ENCODE measurements at places on chromosomes 5 and 9.

DNA sequence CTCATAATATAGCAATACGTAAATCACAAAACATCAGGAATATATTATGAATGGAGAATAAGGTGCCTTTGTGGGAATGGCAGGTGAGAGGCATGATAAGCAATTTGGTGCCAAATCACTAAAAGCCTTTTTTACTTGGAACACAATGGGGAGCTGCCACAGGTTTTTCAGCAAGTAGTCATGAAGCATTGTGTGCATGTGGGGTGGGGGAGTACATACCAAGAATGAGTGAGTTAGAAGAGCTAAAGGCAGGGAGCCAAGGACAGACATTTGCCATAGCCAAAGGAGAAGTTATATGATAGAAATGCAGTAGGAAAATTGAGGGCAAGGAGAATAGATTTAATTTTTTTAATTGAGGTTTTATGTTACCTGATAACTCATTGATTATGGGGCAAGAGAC, 445.0 kb upstream of the SMC2 start:
- DNase-seq = no peak

DNA sequence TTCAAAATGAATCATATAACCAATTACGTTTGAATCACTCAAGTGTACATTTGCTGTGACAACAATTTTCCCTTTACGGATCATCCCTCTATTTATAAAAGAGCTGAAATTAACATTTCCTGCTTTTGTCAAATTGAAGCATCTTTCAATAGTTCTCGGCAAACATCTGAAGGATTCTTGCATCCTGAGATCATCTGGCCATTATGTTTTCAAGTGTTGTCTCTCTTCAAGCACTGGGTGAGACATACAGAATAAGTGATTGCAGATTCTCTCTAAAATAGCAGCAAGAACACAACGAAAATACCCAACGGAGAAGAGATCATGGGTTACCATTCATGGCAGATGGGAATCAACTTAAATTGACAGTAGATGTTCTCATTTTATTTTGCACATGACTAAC, 283.4 kb upstream of the GRAMD2B start:
- DNase-seq = no peak

GRCh38 chr5:176400382-176401156, 12.0 kb downstream of the HIGD2A start:
- no peak for DNase-seq

DNA sequence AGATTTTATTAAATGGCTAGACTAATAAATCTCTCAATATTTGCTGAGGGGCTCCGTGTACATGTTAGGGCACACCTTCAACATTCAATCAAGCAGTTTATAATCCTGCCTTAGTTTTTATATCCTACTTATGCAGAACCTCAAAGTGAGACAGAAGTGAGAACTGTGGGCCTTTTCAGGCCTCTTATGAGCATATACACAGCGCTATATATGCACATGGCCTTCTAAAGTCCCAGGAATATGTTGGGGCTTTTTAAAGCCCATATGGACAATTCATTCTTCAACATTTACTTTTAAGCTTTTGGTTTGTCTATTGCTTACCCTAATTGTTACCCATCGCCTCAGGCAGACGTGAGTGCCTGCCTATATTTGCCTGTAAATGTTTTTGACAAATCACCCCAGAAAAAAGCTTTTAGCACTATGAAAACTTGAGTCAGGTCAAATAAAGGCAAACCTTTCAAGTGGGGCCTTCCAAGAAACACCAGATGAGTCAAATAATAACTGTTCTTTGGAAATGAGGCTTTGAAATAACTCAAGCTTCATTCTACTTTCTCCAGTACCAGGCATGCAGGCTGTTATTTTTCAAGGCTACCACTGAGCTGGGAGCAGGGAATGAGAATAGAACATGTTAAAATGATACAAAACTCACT, 58.2 kb downstream of the ESM1 start:
- DNase-seq = no peak

DNA sequence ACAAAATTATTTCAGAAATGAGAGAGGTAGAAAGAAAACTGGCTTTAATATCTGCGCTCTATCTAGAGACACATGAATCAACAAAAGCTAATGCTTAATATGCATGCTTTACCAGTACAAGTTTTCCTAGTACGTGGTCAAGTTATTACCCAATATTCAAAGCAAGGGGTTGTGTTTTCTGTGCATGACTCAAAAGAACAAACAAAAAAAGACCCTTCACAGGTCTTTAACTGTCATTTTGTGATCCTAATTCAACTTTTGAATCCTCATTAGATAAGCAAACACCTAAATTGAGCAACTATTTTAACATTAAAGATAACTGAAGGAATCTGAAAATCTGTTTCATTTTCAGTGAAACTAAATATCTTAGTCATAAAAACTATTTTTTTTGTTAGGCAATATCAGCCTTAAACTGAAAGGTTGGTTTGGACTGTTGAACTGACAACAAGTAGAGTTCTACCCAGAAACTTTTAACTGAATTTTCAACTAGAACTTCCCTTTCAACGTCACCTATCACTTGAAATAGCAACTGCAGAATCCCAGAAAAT, 12.5 kb downstream of the ST8SIA4 start:
- DNase-seq = no peak

DNA sequence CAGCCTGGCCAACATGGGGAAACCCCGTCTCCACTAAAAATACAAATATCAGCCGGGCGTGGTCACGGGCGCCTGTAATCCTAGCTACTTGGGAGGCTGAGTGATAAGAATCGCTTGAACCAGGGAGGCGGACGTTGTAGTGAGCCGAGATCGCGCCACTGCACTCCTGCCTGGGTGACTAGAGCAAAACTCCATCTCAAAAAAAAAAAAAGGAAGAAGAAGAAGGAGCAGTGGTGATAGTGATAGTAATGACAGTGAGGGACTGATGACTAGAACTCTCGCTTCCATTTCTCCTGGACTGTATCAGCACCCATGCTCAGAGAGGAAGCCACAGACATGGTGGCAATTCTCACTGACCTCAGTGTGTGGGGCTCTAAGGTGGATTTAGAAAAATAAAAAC, 52.6 kb upstream of the CLINT1 start:
- no peak for DNase-seq

DNA sequence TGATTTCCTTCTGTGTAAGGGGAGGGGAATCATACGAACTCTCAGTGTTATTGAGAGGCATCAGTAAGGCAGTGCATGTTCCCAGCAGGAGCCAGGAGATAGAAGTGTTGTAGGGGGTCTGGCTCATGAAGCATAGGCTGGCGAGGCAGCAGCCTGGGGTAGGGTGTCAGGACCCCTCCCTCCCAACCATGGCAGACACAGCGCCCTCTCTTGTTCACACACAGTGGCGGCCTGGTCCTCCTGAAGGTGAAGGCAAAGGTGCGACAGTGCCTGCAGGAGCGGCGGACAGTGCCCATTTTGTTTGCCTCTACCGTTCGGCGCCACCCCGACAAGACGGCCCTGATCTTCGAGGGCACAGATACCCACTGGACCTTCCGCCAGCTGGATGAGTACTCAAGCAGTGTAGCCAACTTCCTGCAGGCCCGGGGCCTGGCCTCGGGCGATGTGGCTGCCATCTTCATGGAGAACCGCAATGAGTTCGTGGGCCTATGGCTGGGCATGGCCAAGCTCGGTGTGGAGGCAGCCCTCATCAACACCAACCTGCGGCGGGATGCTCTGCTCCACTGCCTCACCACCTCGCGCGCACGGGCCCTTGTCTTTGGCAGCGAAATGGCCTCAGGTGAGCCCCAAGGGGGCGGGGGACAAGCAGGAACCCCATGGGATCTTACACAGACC, 4.7 kb downstream of the SLC27A4 start:
- no peak for DNase-seq

DNA sequence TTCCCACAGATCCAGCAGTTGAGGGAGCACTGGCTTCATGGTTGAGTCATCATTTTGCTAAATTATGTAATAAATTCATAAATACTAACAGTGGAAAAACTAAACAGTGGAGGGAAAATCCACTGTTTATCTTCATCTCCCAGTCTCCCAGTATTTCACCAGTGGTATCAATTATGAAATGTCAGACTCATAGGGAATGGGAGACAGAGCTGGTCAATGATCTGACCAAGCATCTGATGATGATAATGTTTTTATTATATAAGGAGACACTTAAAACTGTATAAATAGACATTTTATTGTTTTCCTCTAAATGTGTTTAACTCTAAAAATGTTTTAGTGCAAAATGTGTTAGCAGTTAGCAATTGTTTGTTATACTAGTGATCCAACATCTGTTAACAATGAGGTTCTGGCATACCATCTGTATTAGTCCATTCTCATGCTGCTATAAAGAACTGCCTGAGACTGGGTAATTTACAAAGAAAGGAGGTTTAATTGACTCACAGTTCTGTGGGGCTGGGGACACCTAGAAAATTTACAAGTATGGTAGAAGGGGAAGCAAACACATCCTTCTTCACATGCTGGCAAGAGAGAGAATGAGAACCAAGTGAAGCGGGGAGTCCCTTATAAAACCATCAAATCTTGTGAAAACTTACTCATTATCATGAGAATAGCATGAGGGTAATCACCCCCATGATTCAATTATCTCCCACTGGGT, 11.8 kb upstream of the REEP5 start:
- DNase-seq = no peak

Data from stimulated activated CD8-positive, alpha-beta memory T cell treated with anti-CD3 and anti-CD28 coated beads, Interleukin-4, amount 100 ng/mL, for 1 hour (primary cell).